ENCODE measurements at places on chromosomes 3 and 15.
A peak's percentile ranks its signal among the peaks of the same experiment; 100 is the strongest.

DNA sequence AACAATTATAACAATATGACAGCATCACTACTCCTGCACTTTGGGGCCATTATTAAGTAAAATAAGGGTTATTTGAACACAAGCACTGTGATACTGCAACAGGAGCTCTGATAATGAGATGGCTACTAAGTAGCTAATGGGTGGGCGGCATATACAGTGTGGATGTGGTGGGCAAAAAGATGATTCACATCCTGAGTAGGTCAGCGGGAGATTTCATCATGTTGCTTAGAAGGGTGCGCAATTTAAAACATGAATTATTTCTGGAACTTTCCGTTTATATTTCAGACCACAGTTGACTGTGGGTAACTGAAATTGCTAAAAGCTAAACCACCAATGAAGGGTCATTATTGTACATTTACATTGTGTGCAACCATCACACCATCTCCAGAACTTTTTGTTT, 42.3 kb downstream of the FBXO22 start:
- DNase-seq = no peak

DNA sequence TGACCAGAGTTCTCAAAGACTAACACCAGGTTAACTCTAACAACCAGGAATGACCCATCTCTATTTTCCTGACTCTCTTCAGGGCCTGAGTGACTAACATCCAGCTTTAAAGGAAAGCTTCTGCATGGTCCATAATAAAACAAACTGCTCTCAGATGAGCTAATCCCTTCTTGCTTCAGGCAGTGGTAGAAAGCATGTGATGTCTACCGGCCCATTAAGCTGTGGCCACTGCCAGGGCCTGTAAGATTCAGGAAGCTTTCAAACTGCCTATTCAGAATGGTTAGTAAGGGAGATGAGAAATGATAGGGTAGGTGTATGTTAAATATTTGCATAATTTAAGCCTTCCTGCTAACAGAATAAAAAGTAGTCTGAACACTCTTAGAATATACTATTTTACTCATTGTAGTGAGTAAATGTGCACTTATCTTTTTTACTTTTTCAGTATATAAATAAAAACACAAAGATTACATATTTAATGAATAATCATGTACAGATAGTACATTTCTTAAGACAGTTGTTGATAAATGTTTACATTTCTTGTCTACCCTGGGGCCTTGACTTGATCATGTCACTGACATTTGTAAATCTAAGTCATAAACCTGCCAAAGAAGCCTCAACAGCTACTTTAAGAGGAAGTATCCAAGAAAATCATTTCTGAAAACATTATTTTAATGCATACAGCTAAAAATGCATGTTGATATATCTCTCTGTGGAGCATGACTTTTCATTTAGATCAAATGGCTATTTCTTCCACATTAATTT, 222.0 kb downstream of the MCTP2 start:
- DNase-seq = no peak

DNA sequence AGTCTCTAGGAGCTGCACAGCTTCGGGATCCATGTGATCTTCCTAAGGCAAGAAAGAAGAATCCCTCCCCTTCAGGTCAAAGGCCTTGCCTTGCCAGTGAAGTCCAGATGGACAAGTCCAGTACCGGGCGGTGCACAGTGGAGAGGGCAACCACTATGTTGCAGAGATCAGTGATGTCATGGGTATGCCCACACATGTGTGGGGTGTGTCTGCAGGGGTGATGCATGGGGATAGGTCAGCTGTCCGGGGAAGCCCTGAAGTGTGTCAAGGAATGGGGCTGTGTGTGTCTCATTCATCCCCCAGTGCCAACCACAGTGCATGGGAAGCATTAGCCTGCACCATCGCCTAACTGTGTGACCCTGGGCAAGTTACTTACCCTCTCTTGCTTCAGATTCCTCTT, 66.5 kb downstream of the TLE3 start:
- DNase-seq = no peak

- DNase-seq = peak; percentile 12
Observed at GRCh38 chr3:133058243-133058642, 20.1 kb downstream of the TMEM108 start.

- no peak for DNase-seq
Observed at GRCh38 chr3:32424581-32425250, 33.1 kb downstream of the CMTM7 start.

GRCh38 chr15:70281811-70282307, 184.1 kb upstream of the TLE3 start:
- DNase-seq = no peak

DNA sequence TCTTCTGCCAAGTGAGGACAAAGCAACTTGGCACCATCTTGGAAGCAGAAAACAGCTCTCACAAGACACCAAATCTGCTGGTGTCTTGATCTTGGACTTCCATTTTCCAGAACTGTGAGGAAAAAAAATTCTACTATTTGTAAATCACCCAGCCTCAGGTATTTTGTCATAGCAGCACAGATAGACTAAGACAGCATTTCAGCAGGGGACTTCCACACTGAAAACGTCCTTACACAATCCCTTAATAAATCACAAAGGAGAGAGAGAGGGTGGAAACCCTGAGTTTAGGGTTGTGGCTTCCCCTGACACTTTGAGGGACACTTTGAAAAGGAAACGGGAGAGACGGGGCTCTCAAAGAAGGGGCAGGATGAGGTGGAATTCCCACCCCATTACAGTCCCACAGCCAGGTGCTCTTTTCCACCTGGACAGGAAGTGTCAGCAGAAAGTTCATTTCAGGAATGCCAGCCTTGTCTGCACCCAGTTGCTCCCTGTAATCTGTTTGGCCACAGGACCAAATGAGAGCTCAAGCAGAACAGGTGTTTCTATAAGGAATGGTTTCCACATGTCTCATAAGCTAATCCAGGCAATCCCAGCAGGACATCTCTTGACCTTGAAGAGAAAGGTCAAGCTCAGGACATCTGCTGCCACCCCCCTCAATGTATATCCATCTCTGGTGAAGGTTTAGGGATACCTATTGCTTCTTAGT, 51.3 kb downstream of the MYLK start:
- no peak for DNase-seq

DNA sequence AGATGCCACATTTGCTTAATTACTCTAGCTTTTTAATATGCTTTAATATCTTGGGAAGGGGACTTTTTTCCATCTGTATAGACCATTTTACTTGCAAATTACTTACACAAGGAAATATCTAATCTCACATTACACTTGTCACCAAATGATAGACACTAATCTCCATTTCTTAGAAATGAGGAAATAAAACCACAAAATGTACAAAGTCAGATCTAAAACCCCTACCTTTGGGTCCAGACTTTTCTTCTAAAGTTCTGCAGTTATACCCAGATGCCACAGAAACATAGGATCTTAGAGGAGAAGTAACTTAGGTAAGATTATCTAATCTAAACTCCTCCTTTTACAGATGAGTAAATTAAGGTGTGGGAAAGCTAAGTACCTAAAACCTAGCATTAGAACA, 44.3 kb downstream of the CD200R1L start:
- no peak for DNase-seq

DNA sequence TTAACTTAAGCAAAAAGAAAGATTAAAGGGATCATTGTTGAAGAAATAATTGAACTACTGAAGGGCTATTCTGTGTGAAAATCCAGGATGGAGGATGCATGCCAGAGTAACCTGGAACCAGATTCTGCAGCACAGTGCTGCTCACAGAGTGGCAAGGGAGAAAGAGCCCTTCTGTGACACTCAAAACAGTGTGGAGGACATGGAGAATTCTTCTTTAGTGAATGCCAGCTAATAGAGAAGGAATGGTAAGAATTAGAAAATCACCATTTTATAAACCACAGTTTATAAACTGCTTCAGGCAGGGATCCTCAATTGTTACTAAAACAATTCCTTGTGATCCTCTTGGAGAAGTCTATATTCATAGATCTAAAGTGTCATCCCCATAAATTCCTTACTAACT, 70.4 kb upstream of the ARHGEF26 start:
- DNase-seq = no peak

GRCh38 chr15:83656943-83657528, 3.1 kb downstream of the ADAMTSL3 start:
- DNase-seq = no peak

GRCh38 chr3:50194128-50194902, 2.9 kb downstream of the GNAT1 start:
- peak; percentile 85 for DNase-seq

DNA sequence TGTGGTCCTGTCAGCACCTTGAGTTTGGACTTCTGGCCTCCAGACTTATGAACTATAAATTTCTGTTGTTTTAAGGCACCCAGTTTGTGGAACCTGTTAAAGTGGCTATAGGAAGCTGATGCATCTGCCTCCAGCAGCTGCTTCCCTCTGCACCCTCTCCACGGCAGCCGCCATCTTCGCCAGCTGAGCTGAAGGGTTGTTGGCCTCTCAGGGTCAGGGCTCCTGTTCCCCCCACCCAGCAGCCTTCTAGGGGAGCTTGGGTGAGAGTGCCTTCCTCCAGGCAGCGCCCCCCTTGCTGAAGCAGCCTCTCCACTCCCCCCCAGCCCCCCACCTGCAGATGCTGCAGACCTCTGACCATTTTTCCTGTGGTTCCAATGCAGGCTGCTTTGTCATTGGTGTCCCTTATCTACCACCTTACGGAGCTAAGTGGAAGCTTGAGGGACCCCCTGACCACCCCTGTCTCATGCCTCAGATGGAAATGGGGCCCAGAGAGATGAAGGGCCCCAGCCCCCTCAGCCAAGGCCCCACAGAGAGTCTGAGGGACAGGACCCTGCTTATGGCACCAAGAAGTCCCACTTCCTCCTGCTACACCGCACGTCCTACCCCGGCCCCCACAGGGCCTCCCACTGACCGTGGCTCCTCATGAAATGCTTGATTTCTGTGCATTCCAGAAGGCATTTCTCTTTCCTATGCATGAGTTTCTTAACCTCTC, 61.4 kb upstream of the TLE3 start:
- no peak for DNase-seq

- DNase-seq = peak; percentile 65
Observed at GRCh38 chr15:78909791-78910228, 35.0 kb downstream of the CTSH start.

GRCh38 chr3:197809356-197810020, 18.4 kb downstream of the LRCH3 start:
- DNase-seq = no peak

- no peak for DNase-seq
Observed at GRCh38 chr3:113697500-113698090, 1.2 kb upstream of the USF3 start.

DNA sequence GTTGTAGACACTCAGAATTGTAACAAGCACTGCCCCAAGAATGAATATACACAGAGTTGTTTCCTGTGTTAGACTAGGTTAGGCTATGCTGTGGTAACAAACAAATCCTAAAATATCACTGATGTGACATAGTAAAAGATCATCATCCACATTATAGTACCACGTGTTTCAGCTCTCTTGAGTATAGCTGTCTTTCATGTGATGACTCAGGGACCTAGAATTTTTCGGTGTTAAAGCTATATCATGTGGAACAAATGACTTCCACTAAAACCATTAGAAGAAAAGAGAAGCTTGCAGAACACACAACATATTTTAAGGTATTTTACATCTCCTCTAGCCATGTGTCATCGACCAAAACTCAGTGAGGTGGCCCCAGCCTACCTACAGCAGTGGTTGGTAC, 307.9 kb upstream of the RBMS3 start:
- DNase-seq = no peak

GRCh38 chr3:194294199-194294894, 56.8 kb downstream of the CPN2 start:
- peak; percentile 64 for DNase-seq

- no peak for DNase-seq
Observed at GRCh38 chr3:138124188-138124587, 8.0 kb downstream of the A4GNT start.

- no peak for DNase-seq
Observed at GRCh38 chr3:42635111-42635510, 18.4 kb upstream of the ZBTB47 start.

GRCh38 chr3:61714225-61714624, 152.9 kb downstream of the PTPRG start:
- no peak for DNase-seq

GRCh38 chr3:129593230-129593594, 13.3 kb downstream of the PLXND1 start:
- DNase-seq = no peak
